ENCODE measurements at places on chromosomes 5 and 9.
A peak's percentile ranks its signal among the peaks of the same experiment; 100 is the strongest.

DNA sequence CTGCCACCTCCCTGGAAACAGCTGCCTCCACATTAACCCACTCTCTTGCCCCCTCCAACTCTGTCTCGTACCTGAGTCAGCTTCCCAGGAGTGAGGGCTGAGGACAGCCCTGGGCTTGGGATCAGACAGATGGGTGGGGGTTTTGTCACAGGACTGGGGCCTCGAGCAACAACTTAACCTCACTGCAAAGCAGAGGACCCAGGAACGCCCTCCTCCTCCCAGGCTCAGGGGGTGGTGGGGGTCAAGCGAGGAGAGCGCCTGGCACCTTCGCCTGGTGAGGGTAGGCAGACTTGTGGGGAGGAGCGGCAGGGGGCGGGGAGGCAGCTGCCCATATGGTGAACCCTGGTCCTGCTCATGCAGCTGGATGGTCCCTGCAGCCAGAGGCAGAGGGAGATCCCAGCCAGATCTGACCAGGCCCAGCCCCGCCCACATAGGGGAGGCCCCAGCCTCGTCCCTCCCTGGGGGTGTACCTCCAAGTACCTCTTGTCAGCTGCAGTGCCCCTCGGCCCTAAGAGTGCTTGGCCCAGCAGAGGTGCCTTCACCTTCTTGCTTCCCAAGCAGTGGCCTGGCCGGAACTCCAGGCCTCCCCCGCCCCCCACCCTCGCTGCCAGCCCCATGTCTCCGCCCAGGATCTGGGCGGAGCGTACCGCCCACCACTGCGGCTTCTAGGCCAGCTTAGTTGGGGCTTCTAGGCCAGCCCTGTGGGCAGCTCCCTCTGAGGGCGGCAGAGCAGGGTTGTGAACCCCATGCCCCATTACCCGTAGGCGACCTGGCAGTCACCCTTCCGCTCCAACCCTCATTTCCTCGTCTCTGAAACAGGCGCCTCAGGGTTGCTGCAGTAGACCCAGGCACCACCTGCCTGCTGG lies at the start of gene SARDH:
SARDH (minus strand) TSS at position 579 of the 866 bp plus-strand sequence. CDS start 4,179 bp downstream, outside the sequence.
- DNase-seq = no peak

- DNase-seq = no peak
Observed at GRCh38 chr5:174644923-174645322, 79.5 kb upstream of the MSX2 start.

DNA sequence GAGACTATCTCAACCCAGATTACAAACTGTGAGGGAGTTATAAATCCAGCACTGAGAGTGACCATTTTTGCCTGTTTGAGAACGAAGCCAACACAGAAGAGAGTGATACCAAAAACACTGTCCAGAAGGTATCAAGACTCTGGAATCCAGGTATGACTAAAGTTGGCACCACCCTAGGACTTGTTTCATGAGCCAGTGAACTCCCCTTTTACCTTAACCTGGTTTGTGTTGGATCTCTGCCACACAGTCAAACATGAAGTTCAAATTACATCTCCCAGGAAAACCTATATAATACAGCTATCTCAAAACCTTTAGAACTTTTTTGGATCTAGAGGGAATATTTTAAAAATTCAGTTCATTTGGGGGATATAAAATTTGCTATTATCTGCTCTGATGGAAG lies 11.4 kb downstream of the ZBTB5 start:
- DNase-seq = no peak

GRCh38 chr9:35395076-35395705 lies 94.7 kb upstream of the RUSC2 start:
- DNase-seq = no peak

DNA sequence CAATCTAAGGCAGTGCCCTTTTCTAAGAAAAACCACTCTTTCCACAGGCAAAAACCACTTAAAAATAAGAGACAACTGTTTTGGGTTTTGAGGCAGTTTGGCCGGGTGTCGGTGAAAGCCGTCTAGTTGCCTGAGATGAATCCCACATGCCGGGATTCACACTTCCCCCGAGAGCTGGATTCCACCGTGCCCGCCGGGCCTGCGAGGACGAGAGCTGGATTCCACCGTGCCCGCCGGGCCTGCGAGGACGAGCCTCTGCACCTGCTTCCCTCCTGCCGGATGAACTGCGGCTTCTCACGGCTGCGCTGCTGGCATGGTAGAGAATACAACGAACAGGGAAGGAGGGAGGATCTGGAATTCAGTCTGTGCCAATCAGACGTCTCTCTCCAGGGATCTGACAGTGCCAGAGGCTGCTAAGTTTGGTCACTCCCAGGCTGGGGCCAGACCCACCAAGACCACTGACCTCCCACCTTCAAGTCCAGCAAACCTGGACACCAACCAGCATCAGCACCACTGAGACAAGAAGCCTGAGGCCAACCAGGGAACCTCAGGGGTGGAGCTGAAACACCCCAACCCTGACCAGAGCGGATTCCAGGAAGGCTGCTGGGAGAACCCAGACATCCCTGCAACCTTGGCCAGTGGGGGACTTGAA lies 23.0 kb downstream of the VAV2 start:
- DNase-seq = no peak

GRCh38 chr9:98518556-98518955 lies 190.2 kb downstream of the GABBR2 start:
- DNase-seq = no peak

GRCh38 chr9:136700959-136701667 lies 11.3 kb upstream of the DIPK1B start:
- peak; percentile 53 for DNase-seq

GRCh38 chr9:123678038-123678877 lies 251.7 kb downstream of the DENND1A start:
- DNase-seq = no peak

GRCh38 chr5:93589829-93590215 lies 6.8 kb downstream of the NR2F1 start:
- no peak for DNase-seq

DNA sequence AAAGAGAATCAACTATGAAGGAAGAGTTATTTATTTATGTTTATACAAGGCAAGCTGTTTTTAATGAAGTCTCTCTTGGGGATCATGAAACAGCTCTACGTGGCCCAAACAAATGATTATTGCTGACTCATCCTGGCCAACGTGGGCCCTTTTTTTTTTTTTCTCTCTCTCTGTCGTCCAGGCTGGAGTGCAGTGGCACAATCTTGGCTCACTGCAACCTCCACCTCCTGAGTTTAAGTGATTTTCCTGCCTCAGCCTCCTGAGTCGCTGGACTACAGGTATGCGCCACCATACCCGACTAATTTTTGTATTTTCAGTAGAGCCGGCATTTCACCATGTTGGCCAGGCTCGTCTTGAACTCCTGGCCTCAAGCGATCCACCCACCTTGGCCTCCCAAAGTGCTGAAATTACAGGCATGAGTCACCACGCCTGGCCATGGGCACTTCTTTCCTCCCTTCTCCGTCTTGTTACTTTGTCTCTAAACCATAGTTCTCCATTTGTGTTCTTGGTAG lies 98.3 kb downstream of the BASP1 start:
- DNase-seq = no peak

- DNase-seq = no peak
Observed at GRCh38 chr5:155299386-155300005, 285.9 kb downstream of the KIF4B start.

DNA sequence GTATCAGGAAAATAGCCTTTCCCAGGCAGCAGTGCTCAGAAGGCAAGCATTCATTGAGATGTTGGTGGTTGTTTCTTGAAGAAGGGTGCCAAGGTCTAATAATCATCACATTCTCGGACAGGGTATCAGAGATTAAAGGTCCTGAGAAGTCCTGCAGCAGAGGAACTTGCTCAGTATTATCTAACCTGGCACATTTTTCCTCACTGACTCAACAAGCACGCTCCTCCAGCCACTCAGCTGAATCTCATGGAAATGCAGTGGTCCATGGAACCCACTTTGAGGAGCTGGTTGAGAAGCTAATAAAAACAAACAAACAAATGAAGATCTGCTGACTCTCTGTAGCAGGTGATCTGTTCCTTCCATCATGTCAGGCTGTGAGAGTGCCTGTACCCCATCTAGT lies 35.3 kb upstream of the ICE1 start:
- DNase-seq = no peak

GRCh38 chr5:169512385-169512784 lies 71.2 kb upstream of the SPDL1 start:
- no peak for DNase-seq

DNA sequence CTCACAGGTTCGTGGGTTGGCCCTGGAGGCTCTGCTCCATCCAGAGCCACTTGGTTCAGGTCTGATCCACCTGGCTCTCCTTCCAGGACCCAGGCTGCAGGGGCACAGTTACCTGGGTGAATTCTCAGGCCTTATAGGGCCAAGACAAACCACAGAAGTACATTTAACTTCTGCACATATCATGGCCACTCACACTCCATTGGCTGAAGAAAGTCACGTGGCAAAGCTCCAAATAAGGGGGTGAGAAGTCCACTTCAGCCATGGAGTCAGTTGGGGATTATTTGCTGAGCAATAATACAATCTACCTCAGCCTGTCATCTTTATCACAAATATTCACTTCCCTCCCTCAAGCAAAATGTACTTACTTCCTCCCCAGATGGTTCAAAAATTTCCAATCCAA lies 83.6 kb downstream of the MACROH2A1 start:
- DNase-seq = no peak

GRCh38 chr5:145068721-145069120 lies 766.4 kb downstream of the PRELID2 start:
- DNase-seq = no peak

GRCh38 chr9:109110329-109111021 lies 9.3 kb downstream of the TMEM245 start:
- DNase-seq = no peak

DNA sequence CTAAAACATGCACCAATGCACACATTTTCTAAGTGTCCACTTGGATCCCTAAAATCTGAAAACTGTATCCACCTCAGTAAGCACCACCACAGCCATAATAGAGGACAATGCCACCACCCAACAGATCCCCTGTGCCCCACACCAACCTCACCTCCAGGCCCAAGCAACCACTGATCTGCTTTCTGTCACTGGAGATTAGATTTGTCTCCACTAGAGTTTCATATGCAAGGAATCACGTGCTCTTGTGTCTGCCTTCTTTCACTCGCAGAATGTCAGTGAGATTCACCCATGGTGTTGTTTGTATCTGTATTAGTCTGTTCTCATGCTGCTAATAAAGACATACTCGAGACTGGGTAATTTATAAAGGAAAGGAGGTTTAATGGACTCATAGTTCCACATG lies 216.1 kb upstream of the WWC1 start:
- DNase-seq = no peak

GRCh38 chr5:58887721-58888409 lies 305.0 kb downstream of the RAB3C start:
- DNase-seq = no peak

- DNase-seq = no peak
Observed at GRCh38 chr5:9698125-9698826, 68.1 kb upstream of the TAS2R1 start.
